ENCODE measurements at places on chromosomes 1 and 21.

GRCh38 chr1:53738205-53739108 lies 507 bp downstream of the GLIS1 start:
- DNase-seq: no peak
- H3K4me1 ChIP-seq: no peaks in the 10 kb centered on the region
- H3K27me3 ChIP-seq: peaks cover 64% of the 10 kb centered on the region
- H3K36me3 ChIP-seq: peaks cover 2% of the 10 kb centered on the region
- H3K27ac ChIP-seq: no peak overlapping the region

DNA sequence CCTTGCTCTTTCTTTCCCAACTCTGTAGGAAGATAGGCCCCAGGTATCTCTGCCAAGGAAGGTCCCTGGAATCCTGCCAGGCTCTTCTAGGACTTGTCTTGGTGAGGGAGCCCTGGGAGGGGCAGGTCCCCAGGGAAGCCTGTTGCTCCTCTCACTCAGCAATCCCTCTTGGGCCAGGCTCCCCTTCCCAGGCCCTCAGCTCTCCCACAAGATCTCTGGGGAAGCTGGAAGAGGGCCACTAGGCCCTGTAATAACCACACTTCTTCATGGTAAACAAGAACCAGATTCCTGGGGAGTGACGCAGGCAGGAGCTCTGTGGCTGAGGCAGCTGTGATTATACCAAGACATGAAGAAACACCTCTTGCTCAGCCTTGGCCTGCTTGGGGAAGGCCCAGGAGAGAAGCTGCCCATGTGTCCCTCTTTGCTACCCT lies 9.9 kb upstream of the MAPKAPK2 start:
- H3K36me3 ChIP-seq: no peaks in the 10 kb centered on the region
- H3K4me1 ChIP-seq: peaks cover 13% of the 10 kb centered on the region
- H3K4me3 ChIP-seq: no peak overlapping the region
- no peak for DNase-seq

GRCh38 chr1:235088430-235088829 lies 40.2 kb downstream of the TOMM20 start:
- H3K36me3 ChIP-seq: no peaks in the 10 kb centered on the region
- peaks cover 13% of the 10 kb centered on the region for H3K4me1 ChIP-seq
- H3K27me3 ChIP-seq: no peaks in the 10 kb centered on the region
- no peak for DNase-seq

DNA sequence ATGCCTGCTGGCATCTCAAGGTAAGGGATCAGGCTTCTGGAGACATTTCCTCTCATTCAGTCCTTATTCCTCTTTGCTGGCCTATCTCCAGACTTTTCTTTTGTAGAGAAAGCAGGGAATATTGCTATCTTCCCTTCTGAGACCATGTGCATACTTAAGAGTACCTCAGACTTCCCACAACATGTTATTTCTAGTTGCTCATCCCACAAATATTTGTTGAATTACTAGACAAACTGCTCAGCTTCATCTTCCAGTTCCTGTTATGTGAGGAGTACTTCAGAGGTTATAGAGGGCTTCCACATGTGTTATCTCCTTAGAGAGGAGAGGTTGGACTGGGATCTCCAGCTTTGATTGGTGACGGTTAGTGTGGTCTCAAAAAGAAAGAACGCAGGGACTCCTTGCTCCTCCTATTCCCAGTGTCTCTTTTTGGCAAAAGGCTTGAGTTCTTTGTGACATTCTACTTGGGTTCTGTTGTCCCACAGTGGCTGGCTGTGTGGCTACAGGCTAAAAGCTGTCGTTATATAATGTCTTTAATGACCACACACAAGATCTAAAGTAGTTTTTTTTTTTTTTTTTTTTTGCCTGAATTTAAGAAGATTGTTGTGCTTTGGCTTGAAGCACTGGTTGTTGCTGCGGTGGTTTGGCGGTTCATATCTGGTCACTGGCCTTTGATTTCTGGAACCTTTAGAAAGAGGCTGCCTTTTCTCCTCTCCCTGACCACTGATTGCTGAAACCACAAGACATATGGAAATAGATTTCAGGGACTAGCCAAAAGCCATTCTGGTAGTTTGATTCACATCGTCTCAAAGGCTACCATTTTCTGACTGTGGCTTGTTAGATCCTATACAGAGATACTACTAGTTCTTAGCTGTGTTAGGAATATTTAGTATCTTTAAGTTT lies 78.7 kb downstream of the FGGY start:
- no peaks in the 10 kb centered on the region for H3K27me3 ChIP-seq
- H3K4me1 ChIP-seq: no peaks in the 10 kb centered on the region
- DNase-seq: no peak

GRCh38 chr1:42922687-42923366 lies 35.8 kb downstream of the SLC2A1 start:
- H3K4me1 ChIP-seq: peaks cover 40% of the 10 kb centered on the region
- peaks cover 21% of the 10 kb centered on the region for H3K36me3 ChIP-seq
- DNase-seq: peak; percentile 64
- peak overlapping the region; percentile 91 for H3K27ac ChIP-seq
- peak overlapping the region; percentile 90 for H3K4me3 ChIP-seq

DNA sequence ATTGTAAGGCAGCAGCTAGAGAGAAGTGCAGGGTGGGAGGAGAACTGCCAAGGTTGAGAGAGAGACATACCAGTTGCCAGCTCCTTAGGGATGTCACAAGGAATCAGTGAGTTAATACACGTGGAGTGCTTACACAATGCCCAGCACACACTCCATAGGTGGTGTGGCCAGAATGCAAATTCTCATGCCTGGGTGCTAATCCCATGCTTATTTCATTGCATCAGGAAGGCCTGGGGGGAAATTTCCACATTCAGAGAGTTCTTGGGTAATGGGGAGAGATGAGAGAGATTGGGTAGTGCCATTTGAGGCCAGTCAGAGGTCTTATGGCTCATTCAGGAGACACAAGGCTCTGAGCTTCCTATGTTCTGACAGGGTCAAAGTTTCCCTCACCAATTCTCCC lies 38.7 kb downstream of the GJA5 start:
- peaks cover 11% of the 10 kb centered on the region for H3K27me3 ChIP-seq
- peaks cover 4% of the 10 kb centered on the region for H3K4me1 ChIP-seq
- no peak overlapping the region for H3K4me3 ChIP-seq
- no peaks in the 10 kb centered on the region for H3K36me3 ChIP-seq

- DNase-seq: no peak
- no peaks in the 10 kb centered on the region for H3K27me3 ChIP-seq
- peaks cover 28% of the 10 kb centered on the region for H3K36me3 ChIP-seq
- H3K4me1 ChIP-seq: peaks cover 3% of the 10 kb centered on the region
- no peak overlapping the region for H3K27ac ChIP-seq
Observed at GRCh38 chr1:230265200-230266115, 160.7 kb downstream of the PGBD5 start.

- H3K27me3 ChIP-seq: no peaks in the 10 kb centered on the region
- no peaks in the 10 kb centered on the region for H3K36me3 ChIP-seq
- DNase-seq: no peak
- H3K4me3 ChIP-seq: no peak overlapping the region
- H3K27ac ChIP-seq: no peak overlapping the region
- no peaks in the 10 kb centered on the region for H3K4me1 ChIP-seq
Observed at GRCh38 chr1:190377294-190377693, 100.4 kb downstream of the BRINP3 start.

GRCh38 chr1:119870917-119871596 lies 25.3 kb downstream of the ADAM30 start:
- H3K27me3 ChIP-seq: peaks cover 23% of the 10 kb centered on the region
- peak; percentile 46 for DNase-seq
- no peak overlapping the region for H3K27ac ChIP-seq
- H3K4me3 ChIP-seq: no peak overlapping the region
- H3K36me3 ChIP-seq: no peaks in the 10 kb centered on the region

DNA sequence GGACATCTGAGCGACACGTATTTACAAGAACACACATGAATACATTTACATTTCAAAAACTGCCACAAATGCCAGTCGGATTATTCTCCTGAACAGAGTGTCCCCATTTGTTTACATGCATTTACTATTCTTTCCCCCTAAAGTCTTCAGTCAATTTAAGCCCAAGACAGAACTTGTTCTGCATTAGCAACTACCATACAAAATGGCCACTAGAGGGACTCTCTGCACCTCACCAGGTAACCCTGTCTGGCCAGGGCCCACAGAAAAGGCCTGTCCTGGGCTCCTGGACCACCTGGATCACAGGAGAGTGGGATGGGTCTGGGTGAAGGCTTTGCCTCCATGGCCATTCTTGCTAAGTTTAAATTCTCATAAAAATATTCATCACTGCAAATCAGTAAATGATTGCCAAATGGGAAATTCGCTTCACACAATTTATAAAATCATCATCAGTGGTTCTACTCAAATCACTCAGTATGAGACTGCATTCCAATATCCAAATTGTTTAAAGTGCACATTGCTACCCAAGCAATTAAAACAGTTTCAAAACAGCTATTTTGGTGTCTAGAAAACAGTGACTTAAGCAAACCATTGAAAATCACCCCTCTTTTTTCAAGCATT lies 12.5 kb upstream of the GUCA2A start:
- H3K27ac ChIP-seq: no peak overlapping the region
- DNase-seq: no peak
- no peak overlapping the region for H3K4me3 ChIP-seq
- H3K27me3 ChIP-seq: no peaks in the 10 kb centered on the region

- peaks cover 36% of the 10 kb centered on the region for H3K36me3 ChIP-seq
- peaks cover 72% of the 10 kb centered on the region for H3K4me1 ChIP-seq
- H3K4me3 ChIP-seq: peak overlapping the region; percentile 97
- H3K27me3 ChIP-seq: no peaks in the 10 kb centered on the region
Observed at GRCh38 chr1:40042341-40042740, 1.8 kb downstream of the CAP1 start.

DNA sequence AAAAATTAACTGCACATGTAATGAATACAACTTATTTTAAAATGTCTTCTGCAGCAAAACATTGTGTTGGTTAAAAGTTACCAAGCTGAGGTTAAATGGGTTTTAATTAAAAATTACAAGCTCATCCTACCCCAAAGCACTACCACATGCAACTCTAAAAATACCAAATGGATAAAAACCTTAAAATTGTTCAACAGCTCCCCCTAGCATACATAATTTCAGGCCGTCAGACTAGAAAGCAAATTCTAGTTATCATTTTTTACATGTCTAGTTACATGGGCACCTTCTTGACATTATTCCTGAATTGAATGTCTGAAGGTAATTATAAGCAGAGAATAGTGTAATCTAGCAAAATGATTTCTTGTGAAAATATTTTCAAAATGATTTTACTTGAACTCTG lies 176.5 kb downstream of the C1orf21 start:
- no peaks in the 10 kb centered on the region for H3K4me1 ChIP-seq
- no peak overlapping the region for H3K27ac ChIP-seq
- DNase-seq: no peak
- no peak overlapping the region for H3K4me3 ChIP-seq
- H3K36me3 ChIP-seq: no peaks in the 10 kb centered on the region
- H3K27me3 ChIP-seq: peaks cover 2% of the 10 kb centered on the region

DNA sequence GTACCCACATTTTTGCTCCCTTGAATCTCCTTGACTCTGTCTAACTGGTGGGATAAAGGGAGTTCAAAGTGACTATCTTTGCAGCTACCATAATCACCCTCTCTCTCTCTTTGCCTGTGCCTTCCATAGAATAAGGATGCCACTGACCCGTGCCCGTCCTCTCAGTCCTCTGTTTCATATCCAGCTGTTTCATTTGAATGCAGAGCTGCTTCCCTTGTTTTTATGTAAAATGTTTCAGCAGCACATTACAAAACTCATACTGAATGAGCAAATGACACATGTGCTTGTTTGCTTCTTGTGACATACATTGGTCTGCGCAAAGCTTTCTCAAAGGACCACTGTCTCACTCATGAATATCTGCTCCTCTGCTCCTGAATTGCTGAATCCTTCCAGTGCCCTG lies 38.4 kb downstream of the CDC42 start:
- DNase-seq: no peak
- H3K27me3 ChIP-seq: no peaks in the 10 kb centered on the region
- peak overlapping the region; percentile 45 for H3K4me3 ChIP-seq
- peaks cover 80% of the 10 kb centered on the region for H3K4me1 ChIP-seq

GRCh38 chr1:71046891-71047634 lies 553 bp downstream of the PTGER3 start:
- H3K4me3 ChIP-seq: peak overlapping the region; percentile 79
- H3K4me1 ChIP-seq: peaks cover 20% of the 10 kb centered on the region
- H3K36me3 ChIP-seq: no peaks in the 10 kb centered on the region
- H3K27me3 ChIP-seq: peaks cover 55% of the 10 kb centered on the region

Data from activated T-helper 1 cell treated with anti-CD3 and anti-CD28 coated beads, Interleukin-12 subunit alpha, Interleukin-12 subunit beta, Interleukin-2, Interleukin-4 antibody, amounts not matched to agents 30 ng/mL and 10 ng/mL and 1 ng/mL, durations not matched to agents 14 hours and 24 hours and 36 hours (primary cell).